ENCODE measurements at places on chromosomes 3 and 15.

- DNase-seq, result no peak
Observed at GRCh38 chr3:85821130-85821756, 862.5 kb downstream of the CADM2 start.

GRCh38 chr15:35567392-35567791 lies 21.4 kb upstream of the DPH6 start:
- DNase-seq, result no peak

- no peak for DNase-seq
Observed at GRCh38 chr15:33279613-33280205, 31.1 kb upstream of the RYR3 start.

GRCh38 chr3:168292296-168292695 lies 196.6 kb upstream of the GOLIM4 start:
- DNase-seq, result no peak

DNA sequence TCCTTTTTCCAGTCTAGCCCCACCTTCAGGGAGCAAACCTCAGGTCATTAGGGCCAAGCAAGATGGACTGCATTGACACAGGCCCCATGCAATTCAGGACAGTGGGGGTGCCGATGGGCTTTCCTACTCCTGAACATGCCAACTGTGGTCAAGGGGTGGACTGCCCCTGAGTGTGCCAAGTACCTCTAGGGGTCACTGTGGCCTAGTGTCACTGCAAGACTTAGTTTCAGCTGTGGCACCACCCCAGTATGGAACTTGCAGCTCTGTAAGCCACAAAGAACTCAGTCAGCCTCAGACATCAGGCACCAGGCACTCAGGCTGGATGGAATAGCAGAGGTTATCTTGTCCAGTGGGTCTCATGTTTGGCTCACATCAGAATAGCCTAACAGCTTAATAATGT lies 32.3 kb downstream of the EXOG start:
- no peak for DNase-seq

- peak; percentile 28 for DNase-seq
Observed at GRCh38 chr15:101014921-101015841, 96.0 kb downstream of the LRRK1 start.

GRCh38 chr3:172711454-172711795 lies 558 bp upstream of the NCEH1 start:
- DNase-seq, result no peak

- no peak for DNase-seq
Observed at GRCh38 chr3:188780193-188781147, 391.3 kb upstream of the TPRG1 start.

DNA sequence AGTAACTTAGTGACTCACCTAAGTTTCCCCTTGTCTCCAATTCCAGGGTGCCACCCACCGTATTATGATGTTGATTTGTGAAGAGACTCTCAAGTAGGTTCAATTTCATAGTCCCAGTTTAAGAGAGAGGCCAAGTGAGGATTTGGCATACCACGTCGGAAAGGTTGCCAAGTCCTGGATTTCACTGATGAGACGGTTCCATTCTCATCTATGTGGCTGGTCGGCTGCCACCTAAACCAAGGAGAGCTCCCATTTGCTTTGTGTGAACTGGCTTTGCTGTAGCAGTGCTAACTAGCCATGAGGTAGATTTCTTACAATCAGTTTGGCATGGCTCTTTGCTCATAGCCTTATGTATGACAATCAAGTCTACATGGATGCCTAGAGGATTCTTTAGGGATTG lies 653.6 kb downstream of the NLGN1 start:
- no peak for DNase-seq

DNA sequence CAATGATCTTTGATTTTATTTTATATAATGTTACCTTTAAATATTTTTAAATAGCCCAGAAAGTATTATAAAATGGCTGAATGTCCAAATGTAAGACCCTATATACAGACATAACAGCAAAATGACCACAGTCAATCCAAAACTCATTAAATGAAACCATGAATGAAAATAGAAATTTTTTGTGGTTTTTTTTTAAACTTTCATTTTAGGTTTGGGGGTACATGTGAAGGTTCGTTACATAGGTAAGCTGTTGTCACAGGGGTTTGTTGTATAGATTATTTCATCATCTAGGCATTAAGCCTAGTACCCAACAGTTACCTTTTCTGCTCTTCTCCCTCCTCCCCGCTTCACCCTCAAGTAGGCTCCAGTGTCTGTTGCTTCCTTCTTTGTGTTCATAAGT lies 108.8 kb downstream of the FAIM start:
- DNase-seq, result no peak

- no peak for DNase-seq
Observed at GRCh38 chr15:99592145-99592791, 26.5 kb downstream of the MEF2A start.

GRCh38 chr15:61393949-61394348 lies 164.8 kb upstream of the RORA start:
- no peak for DNase-seq

GRCh38 chr3:4250064-4250463 lies 53.1 kb upstream of the SETMAR start:
- DNase-seq, result no peak

- no peak for DNase-seq
Observed at GRCh38 chr3:69386556-69387385, 883 bp upstream of the FRMD4B start.

GRCh38 chr3:89173546-89173945 lies 66.1 kb downstream of the EPHA3 start:
- DNase-seq, result no peak

- no peak for DNase-seq
Observed at GRCh38 chr15:83565553-83566159, 88.3 kb upstream of the ADAMTSL3 start.

GRCh38 chr3:98573181-98573728 lies 20.2 kb downstream of the CPOX start:
- no peak for DNase-seq

GRCh38 chr3:13189639-13190377 lies 116.6 kb upstream of the IQSEC1 start:
- no peak for DNase-seq

GRCh38 chr3:28940994-28941393 lies 339.9 kb upstream of the RBMS3 start:
- no peak for DNase-seq

- DNase-seq, result no peak
Observed at GRCh38 chr15:57647791-57648130, 56.1 kb downstream of the MYZAP start.

- no peak for DNase-seq
Observed at GRCh38 chr3:111681661-111682426, 86.7 kb upstream of the ZBED2 start.

GRCh38 chr3:18481946-18482548 lies 56.9 kb upstream of the SATB1 start:
- DNase-seq, result no peak

DNA sequence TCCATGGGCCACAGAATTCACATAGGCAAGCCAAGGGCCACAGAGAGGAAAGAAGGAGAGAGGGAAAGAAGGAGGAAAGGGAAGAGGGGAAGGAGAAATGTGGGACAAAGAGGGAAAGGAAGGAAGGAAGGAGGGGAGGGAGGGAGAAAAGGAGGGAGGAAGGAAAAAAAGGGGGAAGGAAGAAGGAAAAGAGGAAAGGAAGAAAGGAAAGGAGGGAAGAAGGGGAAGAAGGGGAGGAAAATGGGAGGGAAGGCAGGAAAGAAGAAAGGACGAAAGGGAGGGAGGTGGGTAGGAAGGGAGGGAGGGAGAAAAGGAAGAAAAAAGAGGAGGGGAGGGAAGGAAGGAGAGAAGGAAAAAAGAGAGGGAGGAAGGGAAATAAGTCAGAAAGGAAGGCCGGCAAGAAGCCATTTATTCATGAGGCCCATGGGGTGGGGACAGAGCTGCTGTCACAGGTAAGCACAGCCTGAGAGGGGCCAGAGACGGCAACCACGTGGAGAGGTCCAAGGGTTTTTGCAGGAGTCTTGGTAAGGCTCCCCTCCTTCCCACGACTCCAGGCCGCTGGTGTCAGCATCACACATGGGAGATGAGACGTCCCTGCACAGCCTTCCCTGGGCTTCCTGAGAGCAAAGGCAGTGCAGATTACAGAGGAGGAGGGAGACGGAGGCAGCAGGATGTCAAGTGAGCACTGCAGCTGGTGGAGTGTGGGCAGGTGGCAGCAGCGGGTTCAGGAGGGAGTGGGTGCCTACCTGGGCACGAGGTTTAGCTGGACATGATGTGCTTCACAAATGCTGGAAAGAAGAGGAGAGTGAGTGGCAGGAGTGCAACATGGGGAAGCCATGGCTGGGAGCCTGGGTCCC lies 5.5 kb downstream of the MYL3 start:
- no peak for DNase-seq

DNA sequence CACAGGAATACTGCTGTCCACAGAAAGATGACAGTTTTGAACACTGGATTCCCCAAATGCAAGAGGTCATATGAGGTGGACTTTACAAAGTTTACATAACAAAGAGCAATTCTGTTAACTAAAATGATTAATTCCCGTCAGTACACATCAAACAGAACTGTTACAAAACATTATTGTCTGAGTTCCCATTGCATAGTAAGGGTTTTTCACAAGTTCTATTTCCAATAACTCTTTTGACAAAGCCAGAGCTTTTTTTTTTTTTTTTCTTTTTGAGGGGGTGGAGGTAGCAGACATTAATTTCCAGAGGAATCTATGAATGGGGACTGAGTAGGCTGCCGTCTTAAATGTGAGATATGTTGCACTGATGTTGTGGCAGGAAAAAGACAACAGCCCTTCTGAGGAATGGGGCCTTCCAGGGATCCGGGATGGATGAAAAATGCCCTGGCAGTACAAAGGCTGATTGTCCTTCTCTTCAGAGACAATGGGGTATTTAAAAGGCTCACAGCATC lies 178.1 kb upstream of the KBTBD8 start:
- DNase-seq, result no peak

DNA sequence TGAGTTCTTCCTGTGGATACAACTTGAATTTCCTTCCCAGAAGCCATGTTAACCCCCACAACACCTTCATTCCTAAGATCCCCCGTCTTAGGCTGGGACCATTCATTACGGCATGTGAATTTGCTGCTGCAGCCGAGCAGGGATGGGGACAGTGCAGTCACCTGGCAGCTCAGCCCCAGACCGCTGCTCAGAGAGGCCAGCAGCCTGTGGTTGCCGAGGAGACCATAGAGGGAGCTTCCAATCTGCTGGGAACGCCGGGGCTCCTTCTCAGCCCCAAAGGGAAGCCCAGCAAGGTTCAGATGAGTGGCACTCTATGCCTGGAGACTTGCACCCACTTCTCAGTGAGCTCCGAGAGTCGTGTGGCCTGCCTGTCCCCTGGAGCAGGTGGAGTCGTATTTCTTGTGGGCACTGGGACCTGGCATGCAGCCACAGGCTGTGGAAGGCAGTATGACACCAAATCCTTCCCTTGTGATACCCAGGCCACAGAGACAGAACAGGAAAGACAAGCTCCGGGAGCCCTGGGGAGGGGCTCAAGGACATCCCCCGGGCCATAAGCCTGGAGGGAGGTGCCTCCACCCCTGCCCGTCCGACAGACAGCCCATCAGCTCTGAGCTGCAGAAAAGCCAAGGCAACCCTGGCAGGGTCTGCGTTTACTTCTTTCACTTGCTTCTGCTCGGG lies 167.3 kb downstream of the FAM43A start:
- no peak for DNase-seq

GRCh38 chr15:64837502-64837901 lies 4.2 kb upstream of the PLEKHO2 start:
- no peak for DNase-seq

- no peak for DNase-seq
Observed at GRCh38 chr3:62249855-62250543, 123.4 kb downstream of the FEZF2 start.

- no peak for DNase-seq
Observed at GRCh38 chr3:69462022-69462825, 76.3 kb upstream of the FRMD4B start.

GRCh38 chr3:83096-83495 lies 113.5 kb upstream of the CHL1 start:
- DNase-seq, result no peak

Measured in NCI-H1436 (cell line).